ENCODE measurements at places on chromosomes 7 and 10.

GRCh38 chr10:69010151-69010640 is 21.6 kb downstream of the KIFBP start:
- DNase-seq, result no peak

DNA sequence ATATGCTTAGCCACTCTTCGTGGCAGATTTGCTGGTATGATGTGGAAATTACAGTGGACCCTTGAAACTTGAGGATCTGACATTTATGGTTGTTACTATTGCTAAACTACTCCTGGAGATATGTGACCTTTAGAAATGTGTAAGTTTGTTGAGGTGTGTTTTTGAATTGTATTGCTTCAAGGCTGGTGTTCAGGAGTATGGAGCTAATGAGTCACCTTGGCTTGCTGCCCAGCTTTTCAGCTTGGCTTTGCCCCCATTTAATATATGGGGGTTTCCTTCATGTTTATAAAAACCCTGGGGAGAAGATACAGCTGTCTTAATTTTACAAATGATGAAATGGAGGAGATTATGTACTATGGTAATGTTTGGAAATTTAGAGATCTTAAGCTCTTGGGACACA is 11.6 kb downstream of the HBP1 start:
- DNase-seq, result peak; percentile 89

GRCh38 chr7:155430606-155431005 is 27.3 kb upstream of the EN2 start:
- DNase-seq, result no peak

GRCh38 chr10:109430043-109430760 is 493.1 kb downstream of the XPNPEP1 start:
- no peak for DNase-seq

All from small intestine (tissue), 16 donors.